ENCODE measurements at places on chromosomes 7 and 10. TPM values are rescaled to one million over a fixed set of nuclear protein-coding genes. Genes with fewer than 3 reads are reported as not detected.

GRCh38 chr7:90432752-90433151, 29.5 kb downstream of the CLDN12 start:
- DNase-seq = no peak

DNA sequence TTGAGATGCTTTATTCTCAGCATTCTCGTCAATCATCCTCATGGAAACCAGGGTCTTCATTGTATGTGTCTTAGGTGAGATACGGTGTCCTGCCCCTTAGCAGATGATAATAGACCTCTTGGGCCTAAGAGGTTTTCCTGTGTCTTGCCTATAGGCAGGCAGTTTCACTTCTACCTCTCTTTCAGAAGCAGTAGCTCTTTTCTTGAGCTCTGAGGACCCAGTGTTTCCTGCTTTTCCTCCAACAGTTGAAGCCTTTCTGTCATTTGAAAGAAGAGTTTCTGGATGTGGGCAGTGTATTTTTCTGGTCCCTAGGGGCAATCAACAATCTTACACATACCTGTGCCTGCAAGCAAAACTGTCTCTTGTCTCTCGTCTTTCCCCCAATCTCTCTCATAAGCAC, 1550.3 kb upstream of the LRRTM3 start:
- no peak for DNase-seq

The TRRAP gene
- 16.5 TPM for total RNA-seq

The POLD2 gene
- 69.2 TPM for total RNA-seq

DNA sequence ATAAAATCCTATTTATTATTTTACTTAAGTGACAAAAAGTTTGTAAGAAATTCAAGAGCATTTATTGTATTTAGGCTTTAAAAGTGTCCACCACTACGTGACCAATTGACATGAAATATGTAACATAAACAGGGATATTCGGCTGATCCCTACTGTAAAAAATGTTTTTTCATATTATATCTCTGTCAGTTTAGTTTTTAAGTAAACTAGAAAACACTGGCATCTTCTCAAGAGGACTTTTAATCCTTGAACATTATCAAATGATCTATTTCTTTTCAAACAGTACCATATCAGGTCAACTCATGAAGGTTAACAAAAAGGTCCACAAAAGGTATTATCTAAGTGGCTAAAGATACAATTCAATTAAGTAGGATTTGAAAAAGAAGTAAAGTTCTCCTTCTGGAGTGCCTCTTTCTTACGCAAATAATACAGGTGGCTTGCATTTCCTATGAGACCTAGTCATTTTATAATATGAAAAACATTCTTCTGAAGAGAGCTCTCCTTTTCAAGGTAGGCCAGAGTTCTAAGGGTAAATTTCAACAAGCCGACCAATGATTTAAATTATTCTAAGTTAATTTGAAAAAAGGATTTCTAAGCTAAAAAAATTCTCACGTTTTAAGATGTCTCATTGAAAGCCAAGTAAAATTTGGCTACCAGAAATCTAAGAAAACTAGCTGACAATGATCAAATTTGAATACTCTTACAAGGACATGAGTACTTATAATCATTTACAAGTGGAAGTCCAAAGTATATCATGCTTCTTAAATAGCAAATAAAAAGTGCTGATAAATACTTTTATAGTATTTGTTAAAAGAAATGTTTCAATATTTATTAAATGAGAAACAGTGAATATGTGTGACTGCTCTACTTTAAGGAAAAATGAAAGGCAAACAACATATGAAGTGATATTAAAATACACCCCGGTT, 133.5 kb downstream of the NRBF2 start:
- DNase-seq = no peak

The TBC1D12 gene
- total RNA-seq = 43.1 TPM

GRCh38 chr10:120019568-120019967, 127.0 kb downstream of the SEC23IP start:
- no peak for DNase-seq
